ENCODE measurements at places on chromosomes 3 and 15.

DNA sequence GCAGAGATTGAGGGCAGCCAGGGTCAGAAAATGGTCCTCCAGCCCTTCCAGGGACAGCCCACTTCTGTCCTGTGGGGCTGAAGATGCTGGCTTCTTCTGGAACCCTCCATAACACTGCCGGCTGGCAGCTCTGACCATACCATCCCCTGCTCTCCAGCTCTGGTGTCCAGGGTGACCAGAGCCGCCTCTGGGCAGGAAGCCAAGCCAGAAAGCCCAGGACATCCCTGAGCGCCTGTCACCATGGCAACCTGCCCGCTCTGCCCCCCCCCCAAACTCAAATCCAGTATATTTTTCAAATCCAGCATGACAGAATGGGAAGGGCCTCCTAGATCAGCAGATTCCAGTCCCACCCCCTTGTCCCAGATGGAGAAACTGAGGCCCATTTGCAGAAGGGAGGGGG is 420 bp upstream of the TMIE start:
- no peak for DNase-seq

DNA sequence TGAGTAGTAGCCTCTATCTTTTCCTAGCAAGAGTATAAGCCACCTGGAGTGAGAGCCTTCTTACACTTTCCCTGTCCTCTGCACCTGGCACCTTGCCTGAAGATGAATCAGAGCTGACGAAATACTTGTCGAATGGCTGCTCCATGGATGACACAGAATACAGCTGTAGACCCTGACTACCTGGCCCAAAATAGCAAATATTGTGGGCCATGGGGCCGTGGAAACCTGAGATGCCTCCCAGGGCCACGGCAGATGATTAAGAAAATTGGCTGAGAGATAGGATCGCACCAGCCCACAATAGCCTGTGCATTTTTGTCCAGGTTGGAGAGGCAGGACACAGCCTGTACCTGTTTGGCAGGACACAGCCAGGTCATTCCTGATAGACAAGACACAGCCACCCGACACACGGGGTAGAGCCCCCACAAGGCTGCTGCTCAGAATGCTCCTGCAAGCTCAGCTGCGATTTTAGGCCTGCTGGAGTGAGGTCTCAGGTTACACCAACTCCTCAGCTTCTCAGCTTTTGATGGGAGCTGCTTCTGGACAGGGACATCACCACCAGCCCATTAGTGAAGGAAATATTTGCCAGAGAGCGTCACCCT is 22.9 kb upstream of the TPM1 start:
- DNase-seq: no peak

DNA sequence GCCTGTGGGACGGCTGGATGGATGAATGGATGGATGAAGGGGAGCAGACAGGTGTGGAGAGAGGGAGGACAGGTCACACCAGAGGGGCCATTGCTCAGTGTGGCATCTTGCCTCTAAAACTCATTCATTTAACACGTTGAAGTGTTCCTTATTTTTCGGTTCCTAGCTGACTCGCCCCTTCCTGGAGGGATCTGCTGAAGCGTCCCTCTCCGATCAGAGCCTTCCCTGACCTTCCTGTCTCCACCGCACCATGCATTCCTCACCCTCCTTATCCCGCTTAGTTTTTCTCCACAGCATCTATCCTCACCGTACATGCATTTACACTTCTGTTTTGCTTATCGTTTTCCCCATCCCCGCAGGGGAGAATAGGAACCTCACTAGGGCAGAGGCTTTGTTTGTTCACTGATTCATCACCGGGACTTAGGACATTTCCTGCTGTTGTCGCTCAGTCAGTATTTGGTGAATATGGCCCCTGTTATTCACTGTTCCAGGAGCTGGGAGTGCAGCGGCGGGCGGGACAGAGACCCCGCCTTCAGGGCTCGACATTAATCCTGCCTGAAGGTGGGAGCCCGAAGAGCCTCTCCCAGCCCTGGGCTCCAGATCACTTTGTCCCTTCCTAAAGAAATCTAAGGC is 32.0 kb downstream of the FOXL2 start:
- no peak for DNase-seq

DNA sequence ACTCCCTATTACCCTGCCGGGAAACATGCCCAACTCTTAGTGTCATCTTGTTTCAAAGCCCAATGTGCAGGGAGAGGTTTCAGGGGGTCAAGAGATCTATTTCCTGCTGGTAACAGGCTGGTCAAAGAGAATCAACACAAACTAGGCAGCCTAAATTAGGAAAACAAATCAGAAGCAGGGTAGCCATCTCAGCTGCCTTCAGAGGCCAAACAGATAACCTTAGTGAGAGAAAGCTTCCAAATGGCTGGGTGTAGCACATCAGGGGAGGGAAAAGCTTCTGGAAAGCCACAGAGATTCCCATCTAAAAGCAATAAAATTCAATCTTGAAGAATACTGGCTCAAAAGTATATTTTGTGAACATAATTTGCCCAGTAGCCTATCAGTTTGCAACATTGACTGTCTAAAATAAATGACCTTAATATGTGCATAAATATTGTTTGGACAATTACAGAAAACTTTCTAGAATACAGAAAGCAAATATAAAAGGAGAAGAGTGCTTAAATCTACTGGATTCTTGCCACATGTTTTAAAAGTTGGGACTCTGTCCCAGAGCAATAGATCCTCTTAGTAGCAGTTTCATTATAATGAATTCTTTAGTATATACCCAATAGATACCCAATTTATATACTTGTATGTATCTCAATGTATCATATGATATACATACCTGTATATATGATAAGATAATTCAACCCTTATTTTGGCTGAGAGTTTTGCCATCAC is 371.9 kb upstream of the RARB start:
- DNase-seq: no peak

GRCh38 chr3:19662486-19662885 is 271.5 kb downstream of the EFHB start:
- DNase-seq: no peak

GRCh38 chr3:45479621-45480035 is 91.3 kb downstream of the LARS2 start:
- DNase-seq: no peak

DNA sequence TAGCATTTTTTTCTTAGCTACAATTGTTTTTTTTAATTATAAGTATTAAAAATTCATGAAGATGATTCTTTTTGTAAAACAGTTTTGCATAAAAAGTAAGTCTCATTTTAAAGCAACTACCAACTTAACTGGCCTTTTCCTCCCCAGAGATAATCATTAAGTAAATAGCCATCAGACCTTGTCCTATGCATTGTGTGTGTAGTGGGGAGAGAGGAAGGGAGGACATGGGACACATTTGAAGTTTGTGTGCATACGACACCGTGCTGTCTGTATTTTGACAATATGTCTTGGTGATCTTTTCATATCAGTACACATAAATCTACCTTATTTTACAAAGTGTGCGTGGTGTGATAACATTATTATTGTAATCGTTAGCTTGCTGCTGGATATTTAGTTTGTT is 8.1 kb downstream of the SNRPN start:
- DNase-seq: no peak

DNA sequence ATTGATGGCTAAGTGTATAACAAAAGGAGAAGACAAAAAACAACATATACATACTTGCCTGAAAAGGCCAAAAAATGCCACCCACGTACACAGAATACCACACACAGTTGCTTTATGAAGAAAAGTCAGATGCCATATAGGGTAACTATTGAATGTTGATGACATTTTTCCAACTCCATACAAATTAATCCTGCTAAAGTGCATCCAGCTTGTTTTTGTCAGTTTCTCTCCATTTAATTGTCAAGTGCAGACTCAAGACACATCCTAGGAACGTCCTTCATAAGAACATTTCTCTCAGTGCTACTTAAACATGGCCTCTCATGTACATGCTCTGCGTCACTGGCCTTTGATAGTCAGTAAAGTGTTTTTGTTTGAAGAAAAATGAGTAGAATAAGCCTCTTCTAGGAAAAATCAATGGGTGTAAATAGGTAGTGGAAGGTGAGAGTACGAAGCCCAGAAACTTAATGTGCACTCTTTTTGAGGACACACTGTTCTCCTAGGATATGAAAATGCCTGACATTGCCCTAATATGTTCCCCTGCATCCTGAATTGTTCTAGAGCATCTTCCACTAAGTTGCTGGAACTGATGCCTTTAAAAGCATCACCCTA is 267.4 kb upstream of the ATP11B start:
- no peak for DNase-seq

- peak; percentile 67 for DNase-seq
Measured at GRCh38 chr15:89091627-89092220, 3.5 kb downstream of the ABHD2 start.

- DNase-seq: peak; percentile 65
Measured at GRCh38 chr15:71800835-71801745, 9.3 kb upstream of the NR2E3 start.

DNA sequence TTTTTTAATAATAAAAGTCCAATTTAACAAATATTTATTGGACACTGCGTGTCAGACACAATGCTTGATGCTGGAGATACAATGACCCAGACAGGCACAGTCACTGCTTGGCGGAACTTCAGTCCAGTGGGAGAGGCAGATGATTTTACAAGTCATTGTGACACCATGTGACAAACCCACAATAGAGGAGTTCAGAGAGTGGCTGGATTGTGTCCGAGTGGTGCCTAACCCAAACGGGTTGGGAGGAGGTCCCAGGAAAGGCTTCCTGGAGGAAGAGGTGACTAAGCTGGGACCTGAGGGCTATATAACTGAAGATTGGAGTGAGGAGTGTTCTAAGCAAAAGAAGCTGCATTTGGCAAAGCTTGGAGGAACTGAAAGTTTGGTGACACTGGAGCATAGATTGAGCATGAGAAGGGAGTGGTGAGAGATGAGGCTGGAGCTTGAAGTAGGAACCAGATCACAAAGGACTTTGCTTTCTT is 41.4 kb downstream of the CRTC3 start:
- DNase-seq: peak; percentile 94

- no peak for DNase-seq
Measured at GRCh38 chr3:54873059-54874010, 54.5 kb downstream of the LRTM1 start.

DNA sequence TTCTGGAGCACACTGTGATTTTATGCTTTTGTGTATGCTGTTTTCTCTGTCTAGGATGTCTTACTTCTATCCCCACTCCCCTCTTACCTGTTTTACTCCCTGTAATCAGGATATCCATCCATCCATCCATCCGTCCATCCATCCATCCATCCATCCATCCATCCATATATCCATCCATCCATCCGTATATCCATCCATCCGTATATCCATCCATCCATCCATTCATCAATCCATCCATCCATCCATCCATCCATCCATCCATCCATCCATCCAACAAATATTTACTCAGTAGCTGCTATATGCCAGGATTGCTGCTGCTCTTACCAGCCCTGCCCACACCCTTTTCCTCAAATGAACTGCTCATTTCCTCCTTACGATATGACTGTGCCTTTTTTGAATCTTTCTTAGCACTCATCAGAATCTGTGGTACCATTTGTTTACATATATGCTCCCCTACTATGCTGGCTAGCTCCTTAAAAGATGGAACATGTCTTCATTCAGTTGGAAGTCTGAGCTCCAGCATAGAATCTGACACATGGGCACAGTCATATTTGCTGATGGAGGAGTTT is 35.2 kb downstream of the USP13 start:
- DNase-seq: no peak

DNA sequence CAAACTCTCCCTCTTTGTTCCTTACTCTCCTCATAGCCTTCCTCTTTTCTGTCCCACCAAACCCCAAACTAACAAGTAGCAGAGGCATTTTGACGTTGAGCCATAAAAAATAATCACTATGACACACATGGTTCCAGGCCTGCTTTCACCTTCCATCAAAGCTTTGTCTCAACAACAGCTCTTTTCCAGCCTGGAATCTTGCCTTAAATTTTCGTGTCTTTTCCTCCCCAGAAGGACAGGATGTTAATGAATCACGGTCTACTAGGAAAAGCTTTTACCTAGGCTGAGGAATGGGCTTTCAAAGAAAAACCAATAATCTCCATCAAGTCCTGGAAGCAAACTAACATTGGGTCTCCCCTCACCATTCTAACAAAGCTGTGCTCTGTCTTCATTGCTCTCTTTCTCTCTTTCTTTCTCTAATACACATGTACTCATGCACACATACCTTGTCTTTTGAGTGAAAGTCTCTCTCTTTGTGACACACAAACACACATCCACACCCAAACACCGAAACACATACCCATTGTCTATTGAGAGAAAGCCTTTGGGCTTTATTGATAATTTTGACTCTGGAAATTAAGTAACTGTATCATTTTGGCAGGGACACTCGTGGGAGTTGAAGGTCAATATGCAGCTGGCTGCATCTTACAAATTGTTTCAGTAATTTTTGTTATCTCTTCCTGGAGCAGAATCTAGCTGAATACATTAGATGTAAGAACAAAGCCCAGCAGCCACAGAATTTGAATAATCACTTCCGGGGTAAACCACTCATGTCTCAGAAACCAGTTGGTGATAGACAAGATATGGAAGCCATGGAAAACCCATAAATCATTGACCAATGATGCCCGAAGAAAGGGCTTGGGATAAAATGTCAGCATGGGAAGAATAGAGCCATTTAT is 107.4 kb upstream of the SLC4A7 start:
- DNase-seq: peak; percentile 18

GRCh38 chr3:113079218-113079961 is 88.6 kb downstream of the GTPBP8 start:
- DNase-seq: no peak

DNA sequence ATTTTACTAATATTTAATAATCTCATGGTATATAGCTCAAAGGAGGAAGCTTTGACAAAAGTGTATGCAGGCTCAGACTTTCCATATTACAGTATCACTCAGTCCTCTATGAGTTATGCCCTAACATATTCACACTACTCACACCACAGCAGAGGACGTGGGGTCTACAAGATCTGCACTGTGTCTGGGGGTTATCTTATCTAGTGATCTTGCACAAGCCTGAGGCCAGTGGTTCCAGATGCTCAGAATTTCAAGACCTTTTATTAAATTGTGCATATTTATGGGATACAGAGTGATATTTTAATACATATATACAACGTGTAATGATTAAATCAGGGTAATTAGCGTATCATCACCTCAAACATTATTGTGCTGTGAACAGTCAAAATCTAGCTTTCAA is 933.1 kb downstream of the SQOR start:
- no peak for DNase-seq

DNA sequence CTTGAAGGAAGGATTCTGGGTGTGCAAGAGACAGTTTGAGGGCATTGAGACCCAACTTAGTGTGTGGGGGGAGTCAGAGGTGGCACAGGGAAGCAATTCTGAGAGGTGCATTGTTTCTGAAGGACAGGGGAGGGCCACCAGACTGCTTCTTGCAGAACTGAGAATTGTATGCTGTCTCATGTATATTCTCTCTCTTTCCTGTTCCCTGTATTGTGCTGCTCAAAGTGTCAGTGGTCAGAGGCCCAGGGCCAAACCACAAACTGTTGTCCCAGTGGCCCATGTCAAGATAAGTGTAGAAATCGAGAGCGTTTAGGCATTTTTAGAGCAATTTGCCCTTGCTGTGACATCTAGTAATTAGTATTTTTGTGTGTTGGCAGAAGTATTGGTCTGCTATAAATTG is 567.1 kb downstream of the EDEM1 start:
- DNase-seq: peak; percentile 97
